ENCODE measurements at places on chromosomes 6 and 20. TPM values are rescaled to one million over a fixed set of nuclear protein-coding genes. Genes with fewer than 3 reads are reported as not detected.

- no peak for DNase-seq
Observed at GRCh38 chr20:39873286-39873685, 815.8 kb downstream of the MAFB start.

Gene XKR7
- total RNA-seq: not detected

Gene ZNF512B
- total RNA-seq: 14.0 TPM

DNA sequence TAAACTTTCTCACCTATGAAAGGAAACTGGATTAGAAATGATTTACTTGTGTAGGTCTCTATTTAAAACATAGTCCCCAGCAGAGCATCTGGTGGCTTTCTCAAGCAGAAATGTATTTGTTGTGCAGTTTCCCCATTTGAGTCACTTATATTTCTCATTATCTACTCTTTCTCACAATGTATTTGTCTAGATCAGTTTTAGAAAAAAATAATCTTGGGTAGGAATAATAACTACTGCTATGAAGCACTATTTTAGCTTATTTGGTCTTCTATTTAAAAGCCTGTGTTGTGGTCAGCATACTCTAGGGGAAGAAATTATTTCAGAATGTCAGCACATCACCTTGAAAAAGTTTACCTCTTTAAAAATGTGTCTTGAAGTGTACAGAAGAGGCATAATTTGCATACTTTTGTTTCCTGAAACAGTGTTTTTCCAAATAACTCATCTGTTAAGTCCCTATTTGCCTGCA lies 60.9 kb upstream of the PRL start:
- no peak for DNase-seq

Gene LY6G5C
- 1.8 TPM for total RNA-seq

Gene MROH8
- 4.4 TPM for total RNA-seq

DNA sequence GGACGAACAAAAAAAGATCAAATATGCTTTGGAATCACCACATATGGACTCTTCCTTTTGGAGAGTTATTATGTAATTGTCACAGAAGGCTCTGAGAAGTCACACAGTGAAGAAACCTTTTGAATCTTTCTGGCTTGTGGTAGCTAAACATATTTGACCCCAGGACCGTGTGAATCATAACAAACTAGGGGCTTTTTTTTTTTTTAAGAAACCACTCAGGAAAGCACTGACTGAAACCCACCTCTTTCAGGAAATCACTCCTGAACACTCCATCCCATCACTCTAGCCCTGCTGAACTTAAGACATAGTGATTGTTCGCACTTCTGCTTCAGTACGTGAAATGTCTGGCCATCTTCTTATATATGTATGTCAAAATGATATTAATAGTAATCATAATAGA lies 495.9 kb upstream of the ARID1B start:
- DNase-seq: no peak

Gene TUBB2B
- total RNA-seq: 1.0 TPM

- no peak for DNase-seq
Observed at GRCh38 chr6:137277971-137278637, 58.9 kb upstream of the IFNGR1 start.

Gene TRIM31
- not detected for total RNA-seq

Gene CLPSL2
- total RNA-seq: not detected

DNA sequence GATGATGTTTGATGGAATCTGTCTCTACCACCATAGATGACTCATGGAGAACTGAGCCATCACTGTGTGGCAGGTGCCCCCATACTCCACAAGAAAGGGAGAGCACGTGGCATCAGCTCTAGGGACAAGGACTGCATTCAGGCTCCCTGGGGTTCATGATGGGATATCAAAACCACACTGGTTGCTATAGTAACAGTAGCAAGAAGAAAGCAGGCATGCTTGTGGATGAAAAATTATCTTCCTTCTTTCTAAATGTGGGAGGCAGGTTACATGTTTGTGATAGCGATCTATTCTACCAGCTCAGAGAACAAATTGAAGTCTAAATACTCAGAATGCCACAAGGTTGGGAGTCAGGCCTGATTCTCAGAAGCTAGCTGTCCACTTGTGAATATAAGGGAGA lies 224.2 kb downstream of the ARHGAP18 start:
- DNase-seq: no peak

Gene HLA-DQB1
- 4.4 TPM for total RNA-seq
